ENCODE measurements at places on chromosomes 6 and 20.
A peak's percentile ranks its signal among the peaks of the same experiment; 100 is the strongest.

DNA sequence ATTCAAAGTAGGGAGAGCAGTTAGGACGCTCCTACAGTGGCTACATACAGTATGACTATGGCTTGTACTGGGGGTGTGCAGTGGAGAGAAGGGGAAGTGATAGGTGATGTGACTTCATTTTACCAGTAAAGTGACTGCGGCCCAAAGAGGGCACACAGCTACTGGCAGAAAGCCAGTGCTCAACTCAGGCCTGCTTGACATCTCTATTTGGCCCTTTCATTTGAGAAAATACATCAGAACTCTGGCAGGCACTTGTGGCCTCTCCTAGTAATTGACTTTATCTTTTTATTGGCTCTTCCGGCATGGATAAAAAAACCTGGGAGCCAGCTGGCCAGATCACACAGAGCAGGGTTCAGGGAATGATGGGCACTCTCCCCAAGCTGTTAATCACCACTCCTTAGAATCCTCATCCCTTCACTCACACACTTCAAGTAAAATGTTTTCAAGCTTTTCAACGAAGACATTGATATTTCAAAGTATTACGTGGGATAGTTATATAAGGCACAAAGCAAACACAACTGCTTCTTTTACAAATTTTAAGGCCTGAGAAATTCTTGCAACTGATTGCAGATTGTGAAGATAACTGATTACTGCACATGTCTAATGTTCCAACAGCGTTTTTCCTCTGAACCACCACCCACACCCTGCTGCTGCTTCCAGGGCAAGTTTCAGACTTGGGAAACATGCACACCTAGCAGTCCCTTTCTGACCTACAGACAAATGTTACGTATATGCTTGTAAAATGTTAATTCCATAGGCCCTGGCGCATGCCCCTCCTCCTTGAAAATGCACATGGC lies 73.5 kb downstream of the TNFRSF21 start:
- no peak for DNase-seq

DNA sequence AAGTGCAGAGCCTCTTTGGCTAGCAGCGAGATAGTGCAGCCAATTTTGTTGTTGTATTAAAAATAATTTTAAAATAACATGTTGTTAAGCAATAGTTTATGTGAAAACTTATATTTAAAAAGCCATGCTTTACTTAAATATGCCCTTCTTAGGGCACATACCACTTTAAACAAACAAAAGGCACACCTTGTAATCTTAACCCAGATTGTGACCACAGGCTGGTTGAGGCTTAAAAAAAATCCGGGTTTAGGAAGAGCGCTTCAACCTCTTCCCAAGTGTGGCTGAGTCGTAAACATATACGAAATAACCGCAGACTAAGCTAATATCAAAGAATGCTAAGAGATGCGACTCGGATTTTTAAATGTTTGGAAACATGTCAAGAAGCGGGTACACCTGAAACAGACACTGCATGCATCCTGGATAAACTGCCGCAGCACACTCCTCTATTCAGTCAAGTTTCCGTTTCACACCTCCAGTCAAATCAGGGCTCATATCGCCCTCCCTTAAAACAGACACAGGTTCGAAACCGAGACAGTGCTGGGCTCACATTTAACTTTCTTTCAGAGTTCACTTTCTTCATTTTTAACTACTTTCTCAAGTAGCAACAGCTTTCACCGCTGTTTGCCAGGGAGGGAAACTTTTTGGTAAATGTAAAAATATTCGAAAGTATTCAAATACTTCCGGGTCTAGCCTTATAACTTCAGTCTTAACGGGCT lies 1.5 kb downstream of the DEK start:
- DNase-seq: no peak

GRCh38 chr6:81465859-81466258 lies 286.6 kb downstream of the TENT5A start:
- no peak for DNase-seq

- no peak for DNase-seq
These were observed 117.5 kb upstream of the ID4 start for GRCh38 chr6:19719691-19720128.

DNA sequence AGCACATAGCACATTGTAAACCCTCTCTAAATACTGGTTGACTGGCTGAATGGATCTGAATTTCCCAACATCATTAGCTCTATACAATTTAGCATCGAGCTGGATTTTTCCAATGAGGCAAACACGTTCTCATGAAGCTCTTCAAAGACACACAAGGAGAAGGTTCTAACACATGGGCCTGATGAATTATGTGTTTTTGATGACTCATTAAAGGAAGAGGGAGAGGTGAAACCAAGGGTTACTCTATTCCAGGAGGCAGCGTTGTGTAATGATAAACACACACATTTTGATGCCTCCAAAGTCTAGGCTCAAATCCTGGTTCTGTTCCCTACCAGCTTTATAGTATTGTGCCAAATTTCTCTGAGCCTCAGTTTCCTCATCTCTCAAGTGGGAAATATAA lies 84.3 kb downstream of the PFDN4 start:
- no peak for DNase-seq

DNA sequence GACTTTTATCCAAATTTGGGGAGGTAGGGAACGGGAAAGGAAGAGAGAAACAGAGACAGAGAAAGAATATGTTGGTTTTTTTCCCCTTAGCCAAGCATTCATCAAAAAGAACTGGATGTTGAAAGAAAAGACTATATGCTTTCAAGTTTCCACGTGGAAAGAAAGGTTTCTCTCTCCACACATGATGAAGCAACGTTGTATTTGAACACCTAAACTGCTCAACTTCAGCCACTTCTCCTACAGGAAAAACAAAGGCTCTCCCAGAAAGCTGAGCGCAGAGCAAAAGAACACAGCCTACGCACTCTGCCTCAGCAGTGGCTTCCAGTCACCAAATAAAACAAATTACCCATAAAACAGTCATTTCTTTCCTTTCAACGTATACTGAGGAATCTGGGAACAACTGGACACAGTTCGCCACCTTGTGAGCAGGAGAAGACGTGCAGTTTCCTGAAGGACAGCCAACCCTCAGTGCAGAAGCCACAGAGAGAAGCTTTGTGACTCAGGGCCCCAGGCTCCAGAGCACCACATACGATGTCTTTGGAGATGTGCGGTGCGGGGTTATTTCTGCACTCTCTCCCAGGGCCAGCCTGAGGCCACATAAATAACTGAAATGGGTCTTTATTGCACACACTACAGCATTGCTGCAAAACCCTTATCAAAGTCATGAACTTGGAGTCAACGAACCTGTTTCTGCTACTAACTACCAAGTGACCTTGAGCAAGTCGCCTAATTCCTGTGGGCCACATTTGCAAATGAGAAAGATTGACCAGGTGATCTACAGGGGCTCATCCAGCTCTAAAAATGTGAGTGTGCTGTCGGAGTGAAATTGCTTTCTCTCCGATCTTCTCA lies 10.1 kb downstream of the IL17F start:
- peak; percentile 38 for DNase-seq

GRCh38 chr6:107820338-107821261 lies 3.5 kb downstream of the SCML4 start:
- DNase-seq: peak; percentile 38

DNA sequence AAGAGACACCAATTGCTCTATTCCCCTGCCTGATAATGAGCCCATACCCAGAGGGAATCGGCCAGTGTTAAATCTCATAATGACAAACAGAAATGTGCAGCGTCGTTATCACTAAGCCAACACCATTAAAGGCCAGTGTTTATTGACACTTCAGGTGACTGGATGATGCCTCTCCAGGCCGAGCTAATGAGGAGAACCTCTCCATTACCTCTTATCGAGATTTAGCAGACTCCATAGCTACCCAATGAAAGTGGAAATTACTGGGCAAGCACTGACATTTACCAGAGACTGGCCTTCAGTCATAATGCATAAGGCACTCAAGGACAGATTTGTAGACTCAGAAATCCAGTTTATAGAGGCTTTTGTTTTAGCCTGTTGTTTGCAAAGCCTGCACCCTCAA lies 669.5 kb downstream of the MAFB start:
- DNase-seq: no peak

- DNase-seq: no peak
These were observed at the start of gene GMEB2 for GRCh38 chr20:63626424-63627128. GMEB2 (minus strand) TSS chr20:63627101; CDS start chr20:63619397, 7,704 bp downstream.

- DNase-seq: no peak
These were observed 11.5 kb downstream of the SLC4A11 start for GRCh38 chr20:3227506-3227905.

DNA sequence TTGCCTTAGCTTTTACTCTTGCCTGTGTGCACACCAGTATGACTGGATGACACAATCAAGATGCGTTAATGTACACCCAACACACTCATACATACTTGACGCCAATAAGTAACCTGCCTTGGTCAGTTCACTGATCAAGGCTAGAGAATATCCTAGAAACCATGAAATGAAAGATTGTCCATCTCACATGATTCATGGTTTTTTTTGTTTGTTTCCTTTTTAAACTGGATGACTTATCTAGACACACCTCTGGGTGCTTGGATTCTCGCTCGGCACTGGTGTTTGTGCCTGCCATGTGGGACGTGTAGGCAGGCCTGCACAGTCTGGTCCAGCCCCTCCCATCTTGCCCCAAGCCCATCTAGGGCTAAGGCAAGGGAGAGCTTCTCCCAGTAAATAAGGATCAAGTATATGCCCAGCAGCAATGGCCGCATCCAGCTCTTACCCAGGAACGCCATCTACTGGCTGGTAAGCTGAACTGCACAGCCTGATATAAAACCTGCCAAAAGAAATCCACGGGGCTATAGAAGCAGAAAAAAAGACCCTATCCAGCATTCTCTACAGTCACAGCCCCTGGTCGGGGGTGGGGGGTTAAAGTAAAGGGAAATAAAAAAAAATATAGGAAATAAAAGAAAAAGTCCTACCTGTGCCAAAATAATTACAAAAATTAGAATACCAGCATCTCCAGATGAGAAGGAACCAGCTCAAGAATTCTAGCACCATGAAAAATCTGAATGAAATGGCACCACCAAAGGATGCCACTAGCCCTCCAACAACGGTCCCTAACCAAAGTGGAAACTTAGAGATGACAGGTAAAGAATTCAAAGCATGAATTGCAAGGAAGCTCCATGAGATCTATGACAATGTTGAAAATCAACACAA lies 73.3 kb downstream of the OTOR start:
- DNase-seq: peak; percentile 78

DNA sequence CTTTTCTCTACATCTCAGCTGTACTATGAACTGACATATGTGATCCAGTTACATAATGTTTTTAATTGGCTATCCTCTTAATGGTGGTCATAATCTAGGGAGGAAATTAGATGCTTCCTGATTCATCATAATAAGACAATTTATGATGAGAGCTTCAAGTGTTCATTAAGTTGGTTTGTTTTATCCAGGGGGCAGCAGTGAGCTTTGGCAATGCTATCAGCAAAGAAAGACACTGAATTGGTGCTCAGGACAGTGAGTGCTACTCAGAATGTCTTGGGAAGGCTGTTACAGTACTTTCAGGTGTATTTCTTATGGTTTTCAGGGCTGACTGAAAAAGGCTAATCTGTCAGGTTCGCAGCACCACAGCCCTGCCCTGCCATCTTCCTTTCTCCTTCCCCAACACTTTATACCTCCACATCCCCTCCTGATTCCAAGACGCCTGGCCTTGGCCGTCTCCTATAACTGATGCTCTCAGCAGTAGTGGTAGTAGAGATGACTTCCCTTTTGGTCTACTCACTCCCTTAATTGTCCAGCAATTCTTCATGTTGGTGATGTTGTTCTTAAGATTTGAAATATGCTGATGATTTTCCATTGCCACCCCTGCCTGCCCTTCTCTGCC lies 67.0 kb upstream of the TNFAIP3 start:
- no peak for DNase-seq

DNA sequence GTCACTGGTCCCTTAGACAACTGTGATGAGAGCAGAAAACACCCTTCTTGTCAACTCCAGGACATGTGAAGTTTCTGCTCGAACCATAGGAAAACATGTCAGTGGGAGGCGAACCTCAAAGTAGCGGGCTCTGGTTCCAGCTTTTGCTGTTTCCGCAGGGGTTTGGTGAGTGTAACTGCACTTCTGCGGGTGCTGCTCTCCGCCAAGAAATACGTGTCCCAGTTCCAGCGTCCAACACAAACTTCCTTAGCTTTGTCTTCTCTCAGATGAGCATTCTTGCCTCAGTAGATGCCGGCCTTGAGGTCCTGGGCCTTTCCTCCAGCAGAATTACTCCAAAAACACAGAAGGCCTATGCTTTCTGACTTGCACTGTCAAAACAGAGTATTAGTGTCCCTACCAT lies 156.3 kb downstream of the FNDC1 start:
- no peak for DNase-seq

DNA sequence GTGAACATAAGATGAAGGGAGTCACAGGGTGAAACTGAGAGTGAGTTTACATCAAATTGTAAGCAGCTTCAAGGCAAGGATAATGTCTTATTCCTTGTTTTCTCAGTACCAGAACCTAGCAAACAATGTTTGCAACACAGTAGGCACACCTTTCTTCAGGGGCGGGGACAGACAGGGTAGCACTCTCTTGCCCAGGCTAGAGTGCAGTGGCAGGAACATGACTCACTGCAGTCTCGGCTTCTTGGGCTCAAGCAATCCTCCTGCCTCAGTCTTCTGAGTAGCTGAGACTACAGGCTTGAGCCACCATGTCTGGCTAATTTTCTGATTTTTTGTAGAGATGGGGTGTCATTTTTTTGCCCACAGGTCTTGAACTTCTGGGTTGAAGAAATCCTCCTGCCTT lies 299.8 kb downstream of the CD83 start:
- no peak for DNase-seq

DNA sequence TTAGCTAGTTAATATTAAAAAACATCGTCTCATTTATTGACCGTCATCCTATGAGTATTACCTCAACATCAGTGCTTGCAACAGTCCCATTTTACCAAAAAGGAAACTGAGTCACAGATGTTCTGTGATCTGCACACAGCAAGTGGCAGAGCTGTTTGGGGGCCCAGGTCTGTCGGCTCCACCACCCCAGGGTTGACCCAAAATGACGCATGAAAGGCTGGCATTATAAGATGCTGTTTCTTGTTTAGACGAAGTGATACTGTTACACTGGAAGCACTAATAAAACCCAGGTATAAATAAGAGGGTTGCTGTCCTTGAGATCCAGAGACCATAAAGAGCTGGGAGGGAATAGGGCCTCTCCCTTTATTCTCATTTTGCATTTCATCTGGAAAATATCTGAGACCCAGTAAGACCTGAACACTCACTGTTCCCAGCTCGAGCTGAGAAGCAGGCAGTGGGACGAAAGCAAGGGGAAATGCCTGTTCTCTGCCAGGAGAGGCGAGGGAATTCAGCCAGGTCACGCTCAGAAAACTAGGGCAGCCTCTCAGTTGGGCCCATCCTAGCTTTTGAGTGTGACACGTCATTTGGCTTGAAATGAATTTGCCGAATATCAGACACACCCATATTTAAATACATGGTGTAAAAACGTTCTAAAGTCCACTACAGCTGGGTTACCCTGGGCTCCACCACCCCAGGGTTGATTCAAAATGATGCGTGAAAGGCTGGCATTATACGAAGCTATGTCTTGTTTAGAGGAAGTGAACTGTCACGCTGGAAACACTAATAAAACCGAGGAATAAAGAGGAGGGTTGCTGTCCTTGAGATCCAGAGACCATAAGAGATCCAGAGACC lies 1.4 kb upstream of the MICAL1 start:
- DNase-seq: no peak

- DNase-seq: no peak
These were observed at the start of gene TPMT for GRCh38 chr6:18154507-18155149. TPMT (minus strand) TSS chr6:18155077; CDS start chr6:18149127, 5,950 bp downstream.

Measured in epithelial cell of proximal tubule (primary cell).